ENCODE measurements at places on chromosomes 5 and 9.

- DNase-seq, result no peak
These were observed 3.3 kb downstream of the FGFR4 start for GRCh38 chr5:177089825-177090641.

- DNase-seq, result peak; percentile 37
These were observed 10.0 kb downstream of the TRIM14 start for GRCh38 chr9:98109052-98109451.

GRCh38 chr9:126618585-126619360 lies 5.0 kb downstream of the LMX1B start:
- DNase-seq, result no peak

DNA sequence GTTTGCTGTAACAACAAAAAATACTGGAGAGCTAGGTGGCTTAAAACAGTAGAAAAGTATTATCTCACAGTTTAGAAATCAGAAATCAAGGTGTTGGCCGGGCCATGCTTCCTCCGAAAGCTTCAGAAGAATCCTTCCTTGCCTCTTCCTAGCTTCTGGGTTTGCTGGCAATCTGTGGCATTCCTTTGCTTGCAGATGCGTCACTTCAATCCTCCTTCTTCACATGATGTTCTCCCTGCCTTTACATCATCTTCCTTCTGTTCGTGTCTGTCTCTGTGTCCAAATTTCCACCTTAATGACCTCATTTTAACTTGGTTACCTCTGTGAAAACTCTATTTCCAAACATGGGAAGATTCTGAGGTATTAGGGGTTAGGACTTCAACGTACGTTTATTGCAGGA lies 90.4 kb upstream of the CHD1 start:
- DNase-seq, result no peak

DNA sequence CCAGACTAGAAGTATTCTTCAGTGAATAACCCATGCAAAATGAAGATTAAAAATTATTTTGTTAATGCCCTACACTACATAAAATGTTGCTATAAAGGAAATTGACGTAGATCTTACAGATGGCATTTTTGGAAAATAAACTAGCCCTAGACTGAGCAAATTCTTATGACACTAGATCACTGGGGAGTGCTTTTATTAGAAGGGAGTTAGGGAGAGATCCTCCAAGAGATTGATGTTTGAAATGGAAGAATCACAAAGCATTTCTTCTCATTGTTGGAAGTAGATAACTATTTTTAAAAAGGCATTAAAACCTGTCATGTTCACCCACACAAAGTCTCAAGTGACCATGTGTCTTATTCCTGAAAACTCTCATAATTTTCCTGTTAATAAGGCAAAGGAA lies 351.1 kb upstream of the TLE4 start:
- no peak for DNase-seq

GRCh38 chr5:103624035-103624480 lies 61.5 kb upstream of the NUDT12 start:
- no peak for DNase-seq

All from activated CD8-positive, alpha-beta T cell treated with anti-CD3 and anti-CD28 coated beads, Interleukin-2, amount 10 ng/mL, durations not matched to agents 7 days and 5 days (primary cell).